ENCODE measurements at places on chromosomes 2 and 18.

- DNase-seq: peak; percentile 88
These were observed 149.8 kb downstream of the TANC1 start for GRCh38 chr2:159118115-159118858.

- DNase-seq: peak; percentile 9
These were observed 640.9 kb upstream of the SETBP1 start for GRCh38 chr18:44039826-44040225.

DNA sequence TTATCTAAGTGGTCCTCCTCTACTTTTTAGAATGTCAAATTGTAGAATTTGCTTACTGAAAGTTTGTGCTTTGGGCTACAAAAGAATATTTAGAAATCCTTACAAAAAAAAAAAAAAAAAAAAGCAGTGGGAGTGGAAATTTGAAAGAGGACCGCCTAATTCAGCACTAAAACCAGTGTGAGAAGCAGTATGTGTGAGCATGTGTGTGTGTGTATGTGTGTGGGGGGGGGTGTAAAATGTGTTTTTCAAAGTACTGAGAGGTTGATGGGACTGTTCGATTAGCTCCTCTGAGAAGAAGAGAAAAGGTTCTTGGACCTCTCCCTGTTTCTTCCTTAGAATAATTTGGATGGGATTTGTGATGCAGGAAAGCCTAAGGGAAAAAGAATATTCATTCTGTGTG lies at the start of gene VIT:
Gene VIT (plus strand): TSS at position 175 of the 400 bp plus-strand sequence. CDS start 19,664 bp downstream, outside the sequence.
- DNase-seq: no peak

GRCh38 chr2:110713513-110714362 lies 18.6 kb upstream of the ACOXL start:
- DNase-seq: no peak

DNA sequence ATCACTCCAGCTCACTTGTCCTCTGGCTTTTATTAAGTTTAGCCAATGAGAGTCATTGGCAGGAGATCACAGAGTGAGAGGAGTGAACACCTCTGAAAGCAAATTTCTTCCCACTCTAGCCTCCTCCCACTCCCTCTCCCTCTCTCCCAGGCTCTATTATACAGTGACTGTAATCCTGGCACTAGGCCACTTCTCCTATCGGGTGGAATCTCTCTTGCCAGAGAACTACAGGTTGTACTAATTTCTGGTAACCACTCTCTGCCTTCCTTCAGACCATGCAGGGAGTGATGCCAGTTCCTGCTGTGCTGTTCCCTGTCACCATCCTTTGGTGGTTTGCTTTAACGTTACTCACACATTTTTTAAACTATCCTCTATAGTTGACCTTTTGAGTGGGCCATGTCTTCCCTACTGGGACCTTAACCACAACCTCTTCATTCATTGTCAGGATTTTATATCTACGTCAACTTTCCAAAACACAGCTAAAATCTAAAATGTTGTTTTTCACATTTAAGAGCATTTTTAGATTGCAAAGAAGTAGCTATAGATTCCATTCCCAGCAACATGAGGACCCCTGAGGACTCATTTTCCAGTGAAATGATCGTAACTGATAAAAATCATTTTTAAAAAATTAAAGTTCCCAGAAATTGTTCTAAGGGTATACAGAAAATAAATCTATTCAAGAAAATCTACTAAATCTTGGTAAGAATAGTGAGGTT lies 217.1 kb downstream of the MREG start:
- peak; percentile 56 for DNase-seq

- no peak for DNase-seq
These were observed 427.0 kb downstream of the LPIN1 start for GRCh38 chr2:12173271-12173942.

GRCh38 chr2:238502088-238502810 lies 75.5 kb downstream of the ASB1 start:
- no peak for DNase-seq

DNA sequence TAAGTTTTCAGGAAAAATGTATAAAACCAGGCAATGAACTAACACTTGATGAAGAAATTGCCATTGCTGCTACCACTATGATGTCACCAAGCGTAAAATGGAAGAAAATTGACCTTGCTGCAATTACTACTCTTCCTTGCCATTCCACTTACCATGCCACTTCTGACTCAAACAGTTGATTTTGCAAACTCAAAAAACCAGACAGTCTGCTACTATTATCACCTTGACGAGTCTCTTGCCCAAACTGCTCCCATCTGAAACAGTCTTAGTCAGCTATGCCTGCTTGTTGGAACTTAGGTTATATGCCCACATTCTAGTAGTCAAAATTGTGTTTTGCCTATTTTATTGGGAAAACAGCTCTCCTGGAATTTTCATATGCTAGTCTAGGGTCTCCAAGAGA lies 71.9 kb upstream of the SLC9A2 start:
- no peak for DNase-seq

GRCh38 chr2:69469784-69470183 lies 32.5 kb upstream of the NFU1 start:
- DNase-seq: no peak

GRCh38 chr2:11588228-11589110 lies 54.6 kb downstream of the GREB1 start:
- no peak for DNase-seq

GRCh38 chr2:101794141-101794540 lies 96.6 kb downstream of the MAP4K4 start:
- no peak for DNase-seq

- DNase-seq: no peak
These were observed 12.9 kb upstream of the NABP1 start for GRCh38 chr2:191664823-191665677.
